ENCODE measurements at places on chromosomes 1 and 21.

DNA sequence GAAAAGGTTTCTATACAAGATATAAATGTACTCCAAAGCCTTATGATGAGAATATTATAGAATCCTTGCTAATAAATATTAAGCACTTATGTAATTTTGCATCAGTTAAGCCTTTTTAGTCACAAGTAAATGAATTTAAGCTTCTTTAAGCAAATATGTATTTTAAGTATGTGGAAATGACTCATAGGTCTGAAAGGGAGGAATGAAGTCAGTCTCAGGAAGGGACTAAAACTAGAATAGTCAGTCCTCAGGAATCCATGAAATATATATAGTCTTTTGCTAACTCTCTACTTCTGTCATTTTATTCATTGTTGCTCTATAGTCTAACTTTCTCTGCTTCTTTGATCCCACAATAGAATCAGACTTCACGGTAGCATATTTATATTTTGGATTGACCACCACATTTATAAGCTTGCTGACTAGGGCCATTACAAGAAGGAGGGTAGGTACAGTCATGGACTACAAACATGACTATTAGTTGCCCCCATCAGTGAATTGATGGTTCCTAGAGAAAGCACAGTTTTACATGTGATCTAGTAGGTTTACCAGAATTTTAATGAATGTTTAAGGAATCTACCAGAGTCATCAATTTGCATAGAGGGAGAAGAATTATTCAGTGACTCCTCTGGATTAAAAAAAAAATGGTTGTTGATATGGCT lies 20.2 kb upstream of the RABGGTB start:
- no peak for DNase-seq

DNA sequence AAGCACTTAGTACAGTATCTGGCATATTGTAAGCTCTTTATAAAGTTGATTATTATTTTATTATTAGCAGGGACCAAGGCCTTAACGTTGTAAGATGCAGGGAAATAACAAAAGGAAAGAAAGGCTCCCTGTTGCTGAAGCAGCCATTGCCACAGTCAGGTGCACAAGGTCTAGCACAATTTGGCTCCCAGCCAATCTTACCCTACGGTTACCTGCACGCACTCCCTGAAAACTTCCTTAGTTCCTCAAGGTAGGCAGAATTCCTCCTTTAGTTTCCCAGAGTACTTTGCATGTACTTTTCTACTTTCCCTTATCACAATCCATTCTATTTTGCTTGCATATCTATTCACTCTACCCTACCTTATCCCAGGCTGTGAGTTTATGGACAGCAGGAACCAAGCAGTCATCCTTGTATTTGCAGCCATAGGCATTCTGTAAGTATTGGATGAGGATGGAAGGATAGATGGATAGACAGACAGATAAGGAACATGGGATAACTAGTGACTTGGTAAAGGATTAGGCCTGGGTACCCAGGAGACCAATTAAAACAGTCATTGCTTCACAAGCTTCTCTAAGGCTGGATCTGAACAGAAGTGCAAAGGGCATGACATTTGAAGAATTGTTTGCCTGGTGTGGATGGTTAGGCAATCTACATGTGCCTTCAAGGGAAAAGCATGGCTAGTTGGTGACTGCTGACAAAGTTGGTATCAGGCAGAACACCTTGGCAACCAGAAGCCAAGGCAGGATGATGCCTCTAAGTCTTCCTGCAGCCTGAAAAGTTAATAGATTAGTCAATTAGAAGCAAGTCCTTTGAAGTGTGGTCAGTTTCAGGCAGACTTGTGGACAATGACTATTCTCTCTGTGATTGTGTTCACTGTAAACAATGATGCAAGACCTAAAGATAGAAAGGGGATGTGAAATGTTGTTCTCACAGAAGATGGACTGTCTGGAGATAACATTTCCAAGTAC lies 20.8 kb upstream of the JAK1 start:
- no peak for DNase-seq

DNA sequence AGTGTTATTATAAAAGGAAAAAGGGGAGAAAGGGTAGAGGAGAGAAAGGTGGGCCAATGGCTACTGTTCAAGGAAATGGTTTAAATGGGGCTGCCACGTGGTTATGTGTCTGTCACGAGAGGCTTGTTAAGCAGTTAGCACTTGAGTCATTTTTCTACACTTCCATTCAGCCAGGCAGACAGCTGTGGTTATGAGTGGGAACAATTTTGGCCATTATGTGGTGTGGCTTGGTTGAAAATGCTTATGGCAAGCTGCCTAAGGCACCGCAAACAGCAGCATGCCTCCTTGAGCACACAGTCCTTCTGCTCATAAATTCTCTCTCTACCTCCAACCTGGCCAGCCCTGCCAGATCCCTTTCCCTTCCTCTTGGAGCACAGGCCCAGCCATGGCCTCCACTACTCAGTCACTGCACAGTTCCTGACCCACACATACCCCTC lies 3.2 kb upstream of the SRM start:
- DNase-seq, result no peak

DNA sequence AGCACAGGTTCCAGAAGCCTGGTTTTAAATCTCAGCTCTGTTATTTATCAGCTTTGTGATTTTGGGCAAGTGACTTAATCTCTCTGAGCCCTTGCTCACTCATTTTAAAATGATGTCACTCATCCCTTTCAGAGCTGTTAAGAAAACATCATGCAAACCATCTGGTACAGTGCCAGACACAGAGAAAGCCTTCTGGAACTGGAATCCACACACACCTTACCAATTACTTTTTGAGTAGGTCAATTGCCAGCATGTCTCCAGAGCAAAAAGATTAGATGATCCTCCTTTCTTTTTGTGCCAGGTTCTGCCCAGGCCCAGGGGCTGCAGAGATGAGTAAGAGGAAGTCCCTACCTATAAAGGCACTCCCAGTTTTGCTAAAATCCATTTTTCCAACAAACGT lies 61.3 kb downstream of the ROR1 start:
- DNase-seq, result no peak

DNA sequence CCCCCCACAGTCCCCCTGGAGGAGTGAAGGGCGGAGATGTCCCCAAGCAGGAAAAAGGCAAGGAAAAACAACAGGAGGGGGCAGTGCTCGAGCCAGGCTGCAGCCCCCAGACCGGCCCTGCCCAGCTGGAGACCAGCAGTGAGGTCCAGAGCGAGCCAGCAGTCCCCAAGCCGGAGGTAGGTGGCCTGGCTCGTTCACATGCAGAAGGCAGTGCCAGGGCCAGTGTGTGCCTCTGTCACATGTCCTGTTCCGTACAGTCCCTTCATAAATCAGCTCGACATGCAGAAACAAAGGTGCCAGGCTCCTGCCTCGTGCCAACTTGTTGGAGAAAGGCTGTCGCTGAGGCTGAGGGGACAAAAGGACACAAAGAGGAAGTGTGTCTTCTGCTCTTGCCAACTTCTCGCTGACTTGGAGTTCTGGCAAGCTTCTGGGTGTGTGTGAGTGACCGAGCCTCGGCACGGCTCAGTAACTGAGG lies 24.1 kb upstream of the MPZL1 start:
- DNase-seq, result no peak

- no peak for DNase-seq
Measured at GRCh38 chr1:112575154-112575804, 43.7 kb downstream of the ST7L start.

DNA sequence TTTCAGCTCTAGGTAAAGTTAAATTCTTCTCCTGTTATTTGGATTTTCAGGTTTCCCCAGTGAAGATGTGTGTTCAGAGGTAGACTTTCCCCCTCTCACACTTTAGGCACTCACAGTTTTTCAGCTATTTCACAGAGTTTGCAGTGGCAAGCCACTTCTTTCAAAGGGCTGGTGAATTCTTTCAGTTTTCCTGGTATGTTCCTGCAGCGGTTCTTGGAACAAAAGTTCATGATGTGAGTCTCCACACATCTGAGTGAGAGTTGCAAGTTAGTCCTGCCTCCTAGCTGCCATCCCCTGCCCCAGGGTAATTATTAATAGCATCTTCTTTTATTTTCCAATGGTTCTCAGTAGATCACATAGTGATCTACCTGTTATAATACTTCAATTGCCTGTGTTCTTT lies 27.3 kb upstream of the CD84 start:
- no peak for DNase-seq

- no peak for DNase-seq
Measured at GRCh38 chr1:180778782-180779398, 133.8 kb upstream of the KIAA1614 start.

DNA sequence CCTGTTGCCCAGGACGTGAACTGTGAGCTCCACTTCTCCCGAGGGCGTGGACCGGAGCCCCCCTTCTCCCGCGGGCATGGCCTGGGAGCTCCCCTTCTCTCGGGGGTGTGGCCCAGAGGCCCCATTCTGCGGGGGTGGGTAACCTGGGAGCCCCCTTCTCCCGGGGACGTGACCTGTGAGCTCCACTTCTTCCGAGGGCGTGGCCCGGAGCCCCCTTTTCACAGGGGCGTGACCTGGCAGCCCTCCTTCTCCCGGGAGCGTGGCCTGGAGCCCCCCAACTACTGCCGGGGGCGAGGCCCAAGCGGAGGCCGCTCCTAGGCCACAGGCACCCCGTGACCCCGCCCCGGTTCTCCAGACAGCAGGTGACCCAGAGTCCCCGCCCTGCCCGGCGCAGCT lies 320 bp downstream of the C1orf174 start:
- no peak for DNase-seq

DNA sequence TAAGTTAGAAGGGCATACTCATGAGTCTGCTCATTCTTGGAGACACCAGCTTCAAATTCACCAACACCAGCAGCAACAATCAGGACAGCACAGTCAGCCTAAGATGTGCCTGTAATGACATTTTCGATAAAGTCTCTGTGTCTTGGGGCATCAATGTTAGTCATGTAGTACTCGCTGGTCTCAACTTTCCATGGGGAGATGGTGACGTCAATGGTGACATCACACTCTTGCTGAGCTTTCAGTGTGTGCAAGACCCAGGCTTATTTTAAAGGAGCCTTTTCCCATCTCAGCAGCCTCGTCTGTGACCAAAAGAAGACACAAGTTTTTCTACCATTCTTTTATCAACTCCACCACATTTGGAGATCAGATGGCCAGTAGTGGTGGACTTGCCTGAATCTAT lies 75.5 kb downstream of the SERINC2 start:
- DNase-seq, result no peak

Data from esophagus muscularis mucosa (tissue), 4 donors.